ENCODE measurements at places on chromosomes 5 and 9.
A peak's percentile ranks its signal among the peaks of the same experiment; 100 is the strongest.

GRCh38 chr5:6611334-6612256 is 21.2 kb downstream of the NSUN2 start:
- DNase-seq: no peak

DNA sequence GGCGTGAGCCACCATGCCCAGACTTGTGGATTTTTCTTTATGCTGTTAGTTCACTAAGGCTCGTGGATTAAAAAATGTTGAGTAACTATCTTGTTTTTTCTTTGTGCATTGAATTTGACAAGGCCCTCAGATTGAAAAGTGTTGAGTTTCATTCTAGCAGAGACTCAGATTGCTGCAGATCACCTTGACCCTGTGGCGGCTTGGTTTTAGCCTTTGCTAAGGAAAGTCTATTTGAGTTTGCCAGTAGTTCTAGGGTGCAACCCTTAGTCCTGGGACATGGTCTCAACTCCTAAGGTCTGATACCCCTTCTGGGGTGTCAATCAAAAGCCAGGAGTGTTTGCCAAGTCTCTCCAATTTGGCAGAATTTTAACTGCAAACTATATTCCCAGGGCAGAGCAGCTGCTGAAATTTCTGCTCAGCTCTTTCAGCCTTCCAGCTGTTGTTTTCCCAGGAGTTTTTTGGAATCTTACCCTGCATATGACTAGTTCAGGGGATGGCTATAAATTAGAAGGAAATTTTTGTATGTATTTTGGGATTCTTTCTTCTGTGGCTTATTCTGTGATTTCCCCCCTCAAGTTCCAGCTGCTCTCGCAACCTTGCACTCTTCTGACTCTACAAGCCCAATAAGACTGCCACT is 84.3 kb upstream of the HAND1 start:
- DNase-seq: no peak

DNA sequence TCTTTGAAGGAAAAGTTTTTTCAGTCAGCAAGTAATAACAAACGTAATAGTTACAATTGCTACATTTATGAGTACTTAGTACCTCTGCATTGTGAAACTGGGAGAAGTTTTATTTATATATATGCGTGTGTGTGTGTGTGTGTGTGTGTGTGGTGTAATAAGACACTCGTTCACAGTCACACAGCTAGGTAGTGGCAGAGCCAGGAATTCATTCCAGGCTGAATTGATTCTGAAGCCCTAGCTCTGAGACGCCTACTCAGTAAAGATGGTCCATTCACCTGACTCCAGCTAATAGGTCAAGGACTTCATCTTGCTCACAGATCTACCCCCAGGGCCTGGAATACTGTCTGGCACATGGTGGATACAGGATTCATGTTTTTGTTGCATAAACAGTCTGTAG is 13.6 kb upstream of the CAST start:
- DNase-seq: no peak

GRCh38 chr9:105114318-105114717 is 130.1 kb upstream of the SLC44A1 start:
- DNase-seq: no peak

GRCh38 chr5:9302218-9302617 is 243.7 kb downstream of the SEMA5A start:
- DNase-seq: no peak

GRCh38 chr5:181190711-181191525 is 14.1 kb downstream of the TRIM7 start:
- DNase-seq: peak; percentile 60

GRCh38 chr9:127021664-127022363 is 100.6 kb downstream of the ANGPTL2 start:
- DNase-seq: no peak

DNA sequence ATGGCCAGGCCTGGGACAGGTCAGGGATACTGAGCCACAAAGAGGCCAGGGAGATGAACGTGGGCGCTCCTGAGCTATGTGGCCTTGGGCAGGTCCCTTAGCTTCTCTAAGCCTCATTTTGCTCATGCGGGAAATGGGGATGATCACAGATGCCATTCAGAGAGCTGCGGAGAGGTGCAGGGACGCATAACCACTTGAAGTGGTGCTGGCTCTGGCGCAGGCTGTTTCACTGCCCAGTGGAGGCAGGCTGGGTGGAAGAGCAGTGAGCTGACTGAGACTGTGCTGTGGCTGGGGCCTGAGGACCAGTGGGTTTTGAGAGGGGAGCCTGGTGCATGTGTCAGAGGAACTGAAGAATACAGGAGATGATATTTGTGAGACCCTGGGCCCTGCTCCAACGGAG is 18.4 kb downstream of the CXXC5 start:
- DNase-seq: no peak

DNA sequence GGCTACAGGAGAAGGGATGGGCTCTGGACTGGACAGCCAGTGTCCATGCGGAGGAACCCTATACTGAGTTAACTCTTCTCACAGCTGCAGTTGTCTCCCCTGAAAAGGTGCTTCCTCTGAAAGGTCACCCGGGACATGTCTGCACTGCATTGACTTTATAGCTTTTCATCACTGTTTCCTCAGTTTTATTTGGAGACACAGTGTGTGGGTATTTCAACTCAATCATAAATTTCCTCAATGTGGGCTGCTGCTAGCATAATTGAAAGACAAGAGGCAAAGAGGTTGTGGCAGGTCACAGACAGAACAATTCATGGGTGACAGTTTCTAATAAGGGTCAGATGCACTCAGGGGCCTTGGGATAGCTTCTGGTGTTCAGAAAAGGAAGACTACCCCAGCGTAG is 336.8 kb downstream of the KDM4C start:
- DNase-seq: no peak

- DNase-seq: no peak
Observed at GRCh38 chr5:65073250-65073661, 304.5 kb downstream of the CWC27 start.

- DNase-seq: no peak
Observed at GRCh38 chr9:105198865-105199264, 45.6 kb upstream of the SLC44A1 start.

DNA sequence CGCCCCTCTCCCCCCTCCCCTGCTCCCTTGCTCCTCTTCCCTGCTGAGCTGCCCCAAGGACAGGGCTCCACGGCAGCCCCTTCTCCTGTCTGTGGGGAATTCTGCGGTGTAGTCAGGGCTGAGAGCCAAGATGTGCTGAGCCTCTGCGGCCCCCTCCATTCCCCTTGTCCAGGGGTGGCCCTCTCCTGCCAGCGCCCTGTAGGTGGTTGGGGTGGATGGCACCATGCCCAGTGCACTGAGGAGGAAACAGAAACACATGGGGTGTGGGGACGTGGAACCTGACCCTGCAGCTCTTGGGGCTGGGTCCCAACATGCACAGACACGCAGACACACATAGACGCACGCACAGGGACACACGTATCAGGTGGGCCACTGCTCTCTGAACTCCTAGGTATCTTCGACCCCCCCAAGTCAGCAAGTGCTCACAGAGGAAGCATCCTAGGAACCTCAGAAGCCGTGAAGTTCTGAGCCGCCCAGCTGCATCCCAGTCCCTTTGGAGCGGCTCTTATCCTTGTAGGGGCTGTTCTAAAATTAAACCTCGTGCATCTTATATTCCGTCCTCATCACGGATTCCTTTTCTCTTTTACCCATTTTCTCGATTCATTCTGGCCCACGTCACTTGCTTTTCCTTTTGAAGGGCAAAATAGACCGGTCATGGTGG is 64.8 kb downstream of the HMCN2 start:
- DNase-seq: no peak

GRCh38 chr5:34897646-34898045 is 17.7 kb downstream of the RAD1 start:
- no peak for DNase-seq

DNA sequence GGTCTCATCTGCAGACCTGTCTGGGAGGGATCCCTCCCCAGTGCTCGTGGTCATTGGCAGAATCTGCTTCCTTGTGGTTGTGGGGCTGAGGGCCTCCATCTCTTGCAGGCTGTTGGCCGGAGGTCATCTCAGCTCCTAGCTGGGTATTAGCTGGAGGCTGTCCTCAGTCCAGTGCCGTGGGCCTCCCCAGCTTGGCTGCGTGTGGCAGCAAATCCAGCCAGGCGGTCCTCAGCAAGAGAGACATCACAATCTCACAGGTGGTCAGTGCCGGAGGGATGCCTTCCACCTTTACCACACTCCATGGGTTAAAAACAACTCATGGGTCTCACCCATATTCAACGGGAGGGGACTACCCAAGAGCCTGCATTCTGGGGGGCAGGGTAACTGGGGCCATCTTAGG is 155.5 kb downstream of the RXRA start:
- no peak for DNase-seq

- DNase-seq: no peak
Observed at GRCh38 chr5:96220610-96221390, 212.2 kb downstream of the PCSK1 start.

DNA sequence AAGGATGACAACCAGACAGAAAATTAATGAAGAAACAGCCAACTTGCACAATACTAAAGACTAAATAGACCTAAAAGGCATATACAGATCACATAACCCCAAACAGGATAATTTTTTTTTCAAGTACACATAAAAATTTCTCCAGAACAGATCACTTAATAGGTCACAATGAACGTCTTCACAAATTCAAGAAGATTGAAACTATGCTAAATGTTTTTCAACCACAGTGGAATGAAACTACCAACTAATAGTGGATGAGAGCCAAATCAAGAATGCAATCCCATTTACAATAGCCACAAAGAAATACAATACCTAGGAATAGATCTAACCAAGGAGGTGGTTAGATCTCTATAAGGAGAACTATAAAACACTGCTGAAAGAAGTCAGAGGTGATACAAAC is 145.8 kb downstream of the TMEM232 start:
- no peak for DNase-seq

DNA sequence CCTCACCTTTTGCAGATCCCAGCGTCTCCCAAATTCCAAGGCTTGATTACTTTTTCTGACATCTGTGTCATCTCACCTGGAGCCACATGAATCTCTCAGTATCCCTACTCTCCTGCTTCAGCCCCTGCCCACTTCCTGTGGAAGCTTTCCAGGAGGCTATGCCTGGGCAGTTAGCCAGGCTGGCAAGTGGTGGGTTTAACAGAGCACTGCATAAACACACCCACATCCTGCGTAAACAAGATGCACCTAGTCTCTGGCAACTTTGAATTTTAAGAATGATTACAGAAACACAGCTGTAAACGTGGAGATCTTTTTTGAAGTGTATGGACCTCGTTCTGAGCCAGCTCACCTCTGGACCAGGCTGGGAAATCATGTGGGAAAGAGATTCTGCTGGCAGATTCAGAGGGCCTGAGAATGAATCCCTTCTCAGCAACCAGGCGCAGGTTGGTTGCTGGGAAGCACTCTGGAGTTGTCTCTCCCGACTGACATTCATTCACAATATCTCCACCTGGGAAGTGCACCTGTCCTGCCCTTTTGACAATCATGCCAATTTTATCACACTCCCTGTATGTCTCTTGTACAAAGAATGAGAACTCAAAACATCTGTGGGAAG is 55.7 kb upstream of the FANCC start:
- no peak for DNase-seq

DNA sequence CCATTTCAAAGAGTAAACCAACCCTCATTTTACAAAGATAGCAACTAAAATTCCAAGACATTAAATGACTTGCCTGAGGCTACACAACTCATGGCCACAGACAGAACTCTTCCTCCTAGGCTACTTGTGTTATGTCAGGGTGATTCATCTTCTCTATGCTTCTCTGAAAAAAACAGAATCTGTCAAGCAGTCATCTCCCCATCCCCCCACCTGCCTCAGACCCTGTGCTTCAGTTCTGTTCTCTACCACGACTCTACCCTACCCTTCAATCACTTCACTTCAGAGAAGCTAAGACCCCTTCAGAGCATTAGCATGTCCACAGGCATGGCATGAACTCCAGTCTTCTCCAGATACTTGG is 277.7 kb upstream of the PTGER4 start:
- peak; percentile 35 for DNase-seq

DNA sequence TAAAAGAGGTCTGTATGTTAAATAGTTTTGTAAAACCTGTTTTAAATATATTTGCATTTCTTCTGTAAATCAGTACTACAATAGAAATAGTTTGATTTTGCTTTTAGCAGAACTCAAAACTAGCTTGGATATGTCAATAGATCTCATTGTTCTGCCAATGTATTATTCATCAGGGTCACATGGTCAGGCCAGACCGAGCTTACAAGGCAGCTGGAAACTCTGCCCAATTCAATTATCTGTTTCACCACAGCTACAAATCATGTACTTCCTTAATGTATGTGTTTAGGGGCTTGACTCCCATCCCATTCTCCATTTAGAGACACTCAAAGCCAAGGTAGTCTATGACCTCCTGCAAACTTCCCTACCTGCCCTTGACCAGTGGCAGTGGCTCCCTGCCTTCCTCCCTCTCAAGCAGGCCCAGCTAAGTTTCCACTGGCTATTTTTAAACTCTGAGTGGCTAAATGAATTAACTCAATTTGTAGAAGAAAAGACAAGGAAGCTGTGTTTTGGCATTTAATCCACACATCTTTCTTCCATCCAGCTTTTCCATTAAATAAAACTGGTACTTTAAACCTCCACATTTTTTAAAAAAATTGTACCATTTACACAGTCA is 46.4 kb upstream of the SELENOP start:
- no peak for DNase-seq

- no peak for DNase-seq
Observed at GRCh38 chr9:129776566-129776937, 23.7 kb upstream of the PTGES start.

GRCh38 chr5:149537374-149537975 is 13.8 kb downstream of the CSNK1A1 start:
- no peak for DNase-seq

Measured in activated T-cell treated with anti-CD3 and anti-CD28 coated beads, Interleukin-2, amount 50 U/mL, for 1 hour (primary cell).